ENCODE measurements at places on chromosomes 4 and X.

DNA sequence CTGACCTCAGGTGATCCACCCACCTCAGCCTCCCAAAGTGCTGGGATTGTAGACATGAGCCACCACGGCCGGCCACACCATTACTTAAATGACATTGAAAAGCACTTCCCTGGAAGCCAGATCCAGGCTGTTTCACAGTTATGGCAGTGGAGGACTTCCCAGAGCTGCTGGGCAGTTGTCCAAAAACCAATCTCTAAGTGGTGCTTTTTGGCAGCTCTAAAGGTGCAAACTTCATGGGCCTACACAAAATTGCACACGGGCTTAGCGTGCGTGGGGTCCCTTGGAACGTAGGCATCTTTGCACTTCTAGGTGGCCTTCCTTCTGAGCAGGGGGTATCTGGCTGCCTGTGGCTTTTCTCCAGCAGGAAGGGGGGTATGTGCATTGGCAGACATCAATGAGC lies 172.3 kb downstream of the SHOX start:
- no peak for DNase-seq

- no peak for DNase-seq
These were observed 109.6 kb upstream of the ANK2 start for GRCh38 chr4:112939901-112940300.

DNA sequence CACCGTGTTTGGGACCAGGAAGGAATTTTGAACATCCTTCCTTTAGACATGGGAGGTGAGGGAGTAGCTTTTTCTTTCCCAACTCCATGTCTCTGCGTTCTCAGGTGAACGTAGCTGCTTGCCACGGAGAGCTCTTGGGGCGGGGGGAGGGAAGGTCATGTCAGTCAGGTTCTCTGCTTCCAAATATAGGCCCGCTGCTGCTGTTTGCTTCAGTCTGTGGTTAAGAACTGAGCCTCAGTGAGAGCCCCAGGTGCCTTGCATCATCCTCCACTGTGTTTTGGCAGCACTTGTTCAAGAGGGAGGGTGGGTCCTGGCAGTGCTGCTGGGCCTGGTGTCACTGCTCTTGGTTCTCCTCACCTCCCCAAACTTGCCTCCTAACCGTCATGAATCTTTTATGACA lies 46.5 kb downstream of the HADH start:
- no peak for DNase-seq

- no peak for DNase-seq
These were observed 3.5 kb downstream of the CASK start for GRCh38 chrX:41919870-41920269.

DNA sequence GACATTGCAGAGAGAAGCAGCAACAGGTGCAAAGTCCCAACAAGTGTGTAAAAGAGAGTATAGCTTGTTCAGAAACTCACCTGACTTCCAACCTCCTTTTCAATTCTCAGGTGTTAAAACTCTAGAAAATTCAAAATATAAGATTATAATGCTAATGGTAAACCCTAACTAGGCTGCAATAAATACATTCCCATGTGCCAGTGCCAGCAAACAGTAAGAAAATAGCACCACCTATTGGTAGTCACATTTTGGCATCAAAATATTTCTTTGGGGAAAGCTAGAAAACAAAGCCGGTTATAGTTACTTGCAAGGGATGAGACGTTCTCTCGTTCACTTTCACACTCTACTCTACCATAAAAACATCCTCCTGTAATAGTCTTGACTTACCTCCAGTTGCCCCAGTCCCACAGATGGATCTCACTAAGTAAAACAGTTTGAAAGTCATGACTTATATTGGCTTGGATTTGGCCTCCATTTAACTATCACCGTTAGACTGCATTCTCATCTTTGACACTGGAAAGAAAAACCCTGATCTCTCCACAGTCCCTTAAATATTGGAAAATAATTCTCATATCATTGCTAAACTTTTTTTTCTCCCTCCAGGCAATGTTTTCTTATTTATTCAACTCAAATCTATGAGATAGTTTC lies 9.6 kb downstream of the BMP3 start:
- DNase-seq: no peak
